Epithelial cell of alveolus of lung (primary cell): ENCODE measurements at places on chromosomes 1 and 21. TPM values are rescaled to one million over a fixed set of nuclear protein-coding genes. Genes with fewer than 3 reads are reported as not detected.

The GPR161 gene
- total RNA-seq, result 8.9 and 12.8 TPM in 2 replicates

The LIN28A gene
- total RNA-seq, result not detected in 2 replicates

The RAB42 gene
- total RNA-seq, result 5.5 and 5.8 TPM in 2 replicates

The HAO2 gene
- total RNA-seq, result not detected in 2 replicates

The MX2 gene
- 0.80 and 3.0 TPM in 2 replicates for total RNA-seq

The FCER1A gene
- not detected in 2 replicates for total RNA-seq

The LCE2C gene
- not detected in 2 replicates for total RNA-seq

The ESPN gene
- 0.13 TPM in 1 of 2 replicates, not detected in the other for total RNA-seq

The DLGAP3 gene
- under 0.01 and 0.08 TPM in 2 replicates for total RNA-seq

The EFNA1 gene
- total RNA-seq, result 1.8 and 14.9 TPM in 2 replicates
